BJ (cell line): ENCODE measurements at places on chromosomes 1 and 21. TPM values are rescaled to one million over a fixed set of nuclear protein-coding genes. Genes with fewer than 3 reads are reported as not detected.

- no peak for DNase-seq
Measured at GRCh38 chr1:2468041-2468472, 8.0 kb upstream of the PLCH2 start.

DNA sequence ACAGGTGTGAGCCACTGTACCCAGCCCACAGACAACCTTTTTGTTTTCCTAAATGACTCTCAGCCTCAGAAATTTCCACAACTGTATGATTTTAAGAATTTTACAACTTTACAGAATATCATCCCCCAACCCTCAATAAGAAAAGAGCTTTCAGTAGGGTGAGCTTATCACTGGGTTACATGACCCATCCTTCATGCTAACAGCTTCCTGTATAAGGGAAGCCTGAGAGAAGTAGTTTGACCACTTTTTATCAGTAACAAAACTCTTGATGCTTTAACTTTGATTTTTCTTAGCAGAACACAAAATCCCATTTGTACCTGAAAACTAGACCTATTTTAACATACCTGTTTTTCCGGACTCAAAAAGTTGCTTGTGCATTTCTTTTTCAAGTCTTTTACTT is 9.7 kb upstream of the MYBPHL start:
- DNase-seq: no peak

Gene CYP4Z1
- not detected in 2 replicates for polyA plus RNA-seq

GRCh38 chr21:44903050-44903685 is 17.5 kb downstream of the ITGB2 start:
- DNase-seq: no peak

- DNase-seq: no peak
Measured at GRCh38 chr1:227424953-227425352, 106.7 kb upstream of the CDC42BPA start.

DNA sequence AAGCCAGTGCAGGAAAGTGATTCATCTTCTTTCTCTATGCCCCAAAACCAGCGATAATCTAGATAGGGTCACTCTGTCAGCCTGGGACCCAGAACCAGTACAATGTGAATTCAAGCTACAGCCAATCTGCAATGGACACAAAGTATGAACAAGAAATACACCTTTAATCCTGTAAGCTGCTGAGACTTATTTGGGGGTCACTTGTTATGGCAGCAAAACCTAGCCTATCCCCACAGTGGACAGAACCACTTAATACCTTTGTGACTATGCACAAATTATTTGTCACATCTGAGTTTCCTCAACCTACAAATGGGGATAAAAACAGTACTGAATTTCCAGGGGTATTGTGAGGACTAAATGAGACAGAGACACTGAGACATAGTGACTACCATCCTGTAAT is 50.0 kb downstream of the TMCO4 start:
- no peak for DNase-seq

- no peak for DNase-seq
Measured at GRCh38 chr1:172122381-172122780, 281.1 kb downstream of the DNM3 start.

GRCh38 chr1:61743716-61744580 is 1.7 kb downstream of the PATJ start:
- no peak for DNase-seq

Gene TAS1R1
- polyA plus RNA-seq: 0.16 and 0.25 TPM in 2 replicates

DNA sequence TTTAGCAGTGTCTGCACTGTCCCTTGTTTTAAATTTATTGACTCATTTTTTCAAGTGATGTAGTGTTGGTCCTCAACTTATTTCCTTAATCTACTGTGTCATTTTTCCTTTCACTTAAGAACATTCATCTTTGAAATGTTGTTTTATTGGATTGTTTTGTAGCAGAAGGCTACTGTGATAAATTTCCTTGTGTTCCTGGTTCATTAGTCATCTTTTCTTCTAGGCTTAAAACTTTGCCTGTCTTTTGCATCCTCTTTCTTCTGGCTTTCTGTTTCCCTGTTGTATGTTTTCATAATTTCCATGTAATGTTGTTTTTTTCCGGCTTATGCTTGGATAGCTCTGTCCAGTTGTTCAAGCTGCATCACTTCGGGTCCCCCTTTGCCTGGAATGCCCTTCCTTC is 61.9 kb downstream of the UBE2T start:
- no peak for DNase-seq
